ENCODE measurements at places on chromosomes 3 and 15. TPM values are rescaled to one million over a fixed set of nuclear protein-coding genes. Genes with fewer than 3 reads are reported as not detected.
A peak's percentile ranks its signal among the peaks of the same experiment; 100 is the strongest.

DNA sequence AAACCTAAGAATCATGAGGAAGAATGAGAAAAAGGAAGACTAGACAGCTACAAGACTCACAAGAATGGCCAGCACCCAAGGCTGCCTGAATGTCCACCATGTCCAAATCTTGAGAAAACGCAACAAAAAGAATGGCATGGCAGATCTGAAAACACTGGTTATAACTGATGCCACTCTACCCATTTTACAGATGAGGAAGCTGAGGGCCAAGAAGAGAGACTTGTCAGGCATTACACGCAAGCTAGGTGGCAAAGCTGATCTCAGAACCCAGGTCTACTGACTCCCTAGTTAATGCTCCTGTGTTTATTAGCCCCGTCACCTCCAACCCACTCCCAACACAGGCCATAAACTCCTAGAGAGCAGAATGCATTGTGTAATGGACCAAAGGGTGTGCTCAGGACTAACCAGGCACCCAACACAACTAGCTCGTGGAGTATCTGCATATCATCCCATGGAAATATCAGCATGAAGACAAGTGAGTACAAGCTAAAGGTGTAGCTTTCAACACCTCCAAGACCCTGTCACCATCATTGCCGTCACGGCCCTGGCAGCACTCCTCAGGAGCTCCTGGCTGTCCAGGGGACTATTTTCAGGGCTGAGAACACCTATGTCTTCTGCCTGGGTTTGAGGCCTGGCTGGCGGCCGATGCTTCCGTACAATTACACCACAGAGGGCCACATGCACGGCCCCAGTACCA lies 111.7 kb downstream of the XXYLT1 start:
- no peak for DNase-seq

DNA sequence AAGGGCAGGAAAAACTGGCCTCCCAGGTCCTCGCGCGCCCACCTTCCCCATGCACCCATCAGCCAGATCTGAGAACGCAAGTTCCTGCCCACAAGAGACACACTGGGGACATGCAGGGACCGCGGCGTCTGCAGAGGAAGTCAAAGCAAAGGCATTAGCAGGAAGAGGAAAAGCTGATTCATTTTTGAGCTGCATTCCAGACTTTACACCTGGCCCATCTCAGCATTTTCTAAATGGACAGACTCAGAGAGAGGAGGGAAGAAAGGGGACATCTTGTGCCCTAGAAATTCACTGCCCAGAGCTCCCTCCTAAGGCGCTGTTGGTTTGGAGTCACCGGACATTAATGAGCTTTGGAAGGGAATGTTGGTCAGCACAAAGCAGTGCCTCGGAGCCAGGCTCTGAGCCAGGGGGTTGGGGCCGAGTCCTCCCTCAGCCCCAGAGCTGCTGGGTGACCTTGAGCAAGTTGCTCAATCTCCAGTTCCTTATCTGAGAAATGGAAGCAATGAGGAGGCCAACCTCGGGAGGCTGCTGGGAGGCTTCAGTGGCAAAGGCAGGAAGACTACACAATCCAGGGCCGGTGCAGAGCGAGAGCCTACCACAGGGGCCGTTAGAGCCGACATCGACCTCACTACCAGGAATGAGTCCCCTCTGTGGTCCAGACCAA lies 150.5 kb upstream of the IQSEC1 start:
- no peak for DNase-seq

DNA sequence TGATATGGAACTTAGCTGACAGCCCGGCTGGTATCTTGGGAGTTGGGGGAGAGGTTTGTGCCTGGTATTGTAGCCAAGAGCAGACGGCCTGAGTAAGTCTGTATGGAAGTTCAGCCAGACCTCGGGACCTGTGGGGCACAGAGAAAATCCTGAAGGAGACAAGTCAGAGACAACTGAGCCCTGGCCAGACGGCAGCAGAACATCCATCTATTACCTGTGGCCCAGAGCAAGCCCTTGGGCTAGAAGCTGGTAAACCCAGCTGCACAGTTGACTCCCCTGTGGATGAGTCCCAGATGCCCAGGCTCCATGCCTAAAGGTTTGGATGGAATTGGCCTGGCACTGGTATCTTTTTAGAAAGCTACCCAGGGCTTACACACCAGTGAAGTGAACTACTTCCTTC lies 70.4 kb upstream of the DLG1 start:
- DNase-seq: no peak

- DNase-seq: no peak
These were observed 151.9 kb downstream of the CADPS start for GRCh38 chr3:62723166-62723913.

DNA sequence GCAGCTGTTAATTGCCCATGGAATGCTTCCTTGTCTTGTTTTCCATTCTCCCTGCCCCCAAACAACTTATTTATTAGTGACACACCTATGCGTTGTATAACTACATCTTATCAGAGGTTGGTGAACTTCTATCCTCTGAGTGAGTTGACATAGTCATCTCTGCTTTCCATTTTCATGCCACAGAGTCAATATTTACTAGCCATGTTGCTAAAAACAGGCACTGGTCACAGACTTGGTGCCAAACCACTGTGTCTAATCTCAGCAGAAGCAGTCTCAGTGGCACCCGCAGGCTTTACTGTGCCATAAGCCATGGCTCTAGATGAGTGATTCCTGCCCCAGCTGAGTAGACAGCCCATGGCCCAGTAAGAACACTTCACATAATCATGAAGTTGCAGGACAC lies 26.5 kb downstream of the DAPK2 start:
- DNase-seq: no peak

DNA sequence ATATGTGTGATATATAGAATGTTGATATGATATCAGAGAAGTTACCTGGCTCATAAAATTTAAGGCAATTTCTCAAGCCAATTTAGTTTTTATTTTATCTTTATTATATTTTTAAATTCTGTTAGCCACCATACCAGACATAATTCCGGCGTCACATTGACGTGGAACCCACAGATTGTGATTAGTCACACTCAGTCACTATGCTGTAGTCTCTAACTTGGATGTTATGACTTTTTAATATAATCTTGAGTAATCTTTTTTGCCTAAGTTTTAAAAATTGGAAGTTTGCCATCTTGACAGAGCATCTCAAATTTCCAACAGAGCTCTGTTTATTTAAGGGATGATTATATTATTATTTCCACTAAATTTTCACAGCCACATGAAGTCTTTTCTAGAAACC lies 9.7 kb upstream of the DCLK3 start:
- no peak for DNase-seq

DNA sequence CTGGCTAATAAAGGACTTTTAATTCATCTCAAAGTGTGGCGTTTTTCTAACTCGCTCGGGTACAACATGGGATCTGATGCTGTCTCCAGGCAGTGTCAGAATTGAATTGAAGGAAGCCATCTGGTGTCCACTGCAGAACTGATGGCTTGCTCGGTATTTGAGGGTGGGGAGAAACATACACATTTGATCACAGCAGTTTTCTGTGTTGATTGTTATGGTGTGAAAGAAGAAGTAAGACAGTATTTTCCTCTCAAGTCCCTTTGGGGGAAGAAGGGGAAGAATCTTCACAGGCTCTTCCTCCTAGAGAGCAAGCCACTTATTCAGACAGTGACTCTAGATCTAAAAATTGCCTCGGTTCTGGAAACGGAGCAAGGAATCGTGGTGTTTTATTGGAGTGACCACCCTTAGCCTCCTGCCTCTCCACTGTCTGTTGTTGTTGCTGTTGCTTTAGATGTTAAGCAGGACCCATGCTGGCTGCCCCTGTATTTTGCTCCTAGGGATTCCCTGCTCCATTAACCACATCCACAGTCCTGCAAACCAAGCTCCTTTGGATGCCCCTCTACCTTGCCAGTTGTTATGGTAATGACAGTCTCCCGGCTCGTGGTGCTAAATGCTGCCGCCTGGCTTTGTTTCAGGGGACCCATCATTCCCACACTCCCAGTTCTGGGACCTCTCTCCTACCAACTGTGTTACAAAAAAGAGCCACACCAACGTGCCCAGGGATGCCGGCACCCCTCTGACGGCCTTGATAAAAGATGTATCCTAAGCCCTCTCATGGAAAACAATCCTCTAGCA lies 15.3 kb upstream of the MCCC1 start:
- no peak for DNase-seq

- peak; percentile 12 for DNase-seq
These were observed 46.9 kb downstream of the PIK3R4 start for GRCh38 chr3:130699765-130700164.

DNA sequence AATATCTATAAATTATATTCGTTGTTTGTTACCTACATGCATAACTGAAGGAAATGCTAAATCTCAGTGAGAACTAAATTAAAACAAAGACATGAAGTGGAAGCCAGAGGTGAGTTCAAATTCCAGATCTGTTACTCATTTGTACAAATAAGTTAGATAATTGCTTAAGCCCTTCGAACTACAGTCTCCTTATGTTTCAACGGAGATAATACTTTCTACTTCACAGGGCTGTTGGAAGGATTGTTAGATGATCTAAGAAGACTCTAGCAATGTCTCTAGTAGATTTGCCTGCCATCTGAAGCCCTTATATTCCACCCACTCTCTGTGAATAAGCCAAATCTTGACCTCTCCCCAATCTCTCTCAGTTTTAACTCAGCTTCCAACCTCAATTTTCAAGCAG lies 125.8 kb downstream of the P2RY1 start:
- no peak for DNase-seq

- DNase-seq: no peak
These were observed 151.7 kb downstream of the ATG7 start for GRCh38 chr3:11423868-11424267.

GRCh38 chr3:138404121-138404520 lies 30.3 kb upstream of the ESYT3 start:
- DNase-seq: no peak

RTP3 gene
- total RNA-seq: not detected

CHRNA5 gene
- total RNA-seq: 21.0 TPM

All from NCI-H460 (cell line).